SK-N-DZ (cell line): ENCODE measurements at places on chromosomes 6 and 20.

- no peak for DNase-seq
Observed at GRCh38 chr20:43102394-43102793, 87.3 kb downstream of the PTPRT start.

- DNase-seq, result no peak
Observed at GRCh38 chr6:167054987-167055386, 55.8 kb downstream of the CEP43 start.

GRCh38 chr6:11428895-11429294 is 108.7 kb upstream of the TMEM170B start:
- no peak for DNase-seq

GRCh38 chr6:141675957-141676356 is 456.8 kb upstream of the GJE1 start:
- DNase-seq, result no peak

- no peak for DNase-seq
Observed at GRCh38 chr6:31479151-31479932, 18.6 kb upstream of the MICB start.

DNA sequence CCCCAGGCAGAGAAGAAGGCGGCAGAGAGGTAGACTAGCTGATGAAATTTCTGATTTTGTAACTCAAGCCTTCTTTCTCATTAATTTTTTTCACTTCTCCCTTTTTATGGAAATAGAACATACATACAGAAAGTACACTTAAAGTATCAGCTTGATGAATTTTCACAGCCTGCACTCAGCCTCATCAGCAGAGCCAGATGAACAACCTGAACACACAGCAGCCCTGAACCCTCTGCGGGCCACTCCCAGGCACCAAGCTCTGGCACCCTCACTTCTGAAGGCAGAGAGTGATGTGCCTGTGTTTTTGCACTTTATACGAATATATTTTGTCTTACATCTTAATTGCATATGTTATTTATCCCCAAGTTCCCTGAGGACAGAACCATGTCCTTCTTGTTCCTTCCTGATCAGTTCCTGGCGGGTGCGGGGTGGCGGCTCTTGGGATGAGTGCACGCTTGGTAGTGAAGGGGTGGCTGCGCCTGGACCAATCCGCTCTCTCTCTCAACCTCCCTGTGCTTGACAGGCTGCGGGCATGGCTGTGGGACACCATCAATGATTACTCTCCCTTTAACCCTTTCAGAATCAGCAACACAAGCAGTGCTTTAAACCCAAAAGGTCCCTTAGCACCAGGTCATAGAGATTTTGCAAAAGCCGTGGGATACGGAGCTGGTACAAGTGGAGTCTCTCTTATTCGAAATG is 34.8 kb upstream of the AFDN start:
- no peak for DNase-seq

GRCh38 chr6:43308101-43308989 is at the start of gene CRIP3:
Gene CRIP3 (minus strand): TSS chr6:43308826. CDS start chr6:43308792, 34 bp downstream.
- DNase-seq, result peak; percentile 65

DNA sequence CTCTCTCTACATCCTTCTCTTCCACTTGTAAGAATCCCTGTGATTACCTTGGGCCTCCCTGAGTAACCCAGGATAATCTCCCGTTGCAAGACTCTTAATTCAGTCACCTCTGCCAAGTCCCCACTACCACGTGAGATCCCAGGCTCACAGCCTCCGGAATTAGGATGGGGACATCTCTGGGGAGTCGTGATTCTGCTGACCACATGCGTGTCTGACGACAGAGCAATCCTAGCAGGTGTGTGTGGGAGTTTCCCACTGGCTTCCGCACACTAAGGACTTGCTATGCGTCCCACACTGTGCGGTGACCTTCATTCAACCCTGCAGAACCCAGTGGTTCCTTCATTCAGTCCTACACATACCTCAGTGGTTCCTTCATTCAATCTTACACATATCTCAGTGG is 11.9 kb downstream of the CDH4 start:
- DNase-seq, result no peak

DNA sequence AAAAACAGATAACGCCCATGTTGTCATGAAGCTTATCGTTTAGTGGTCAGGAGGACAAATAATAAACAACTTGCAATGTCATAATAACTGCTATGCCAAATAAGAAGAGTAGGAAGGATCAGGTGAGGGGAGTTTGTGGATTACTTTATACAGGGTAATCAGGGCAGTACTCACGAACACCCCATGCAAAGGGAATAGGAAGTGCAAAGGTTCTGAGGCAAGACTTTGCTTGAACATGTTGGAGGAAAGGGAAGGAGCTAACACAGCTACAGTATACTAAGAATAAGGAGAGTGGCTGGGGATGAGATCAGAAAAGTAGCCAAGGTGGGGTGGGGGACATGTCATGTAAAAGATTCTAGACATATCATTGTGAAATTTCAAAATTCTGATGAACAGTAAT is 292.0 kb upstream of the RUNX2 start:
- no peak for DNase-seq

GRCh38 chr20:50478162-50478990 is 31.8 kb upstream of the PTPN1 start:
- DNase-seq, result peak; percentile 65

DNA sequence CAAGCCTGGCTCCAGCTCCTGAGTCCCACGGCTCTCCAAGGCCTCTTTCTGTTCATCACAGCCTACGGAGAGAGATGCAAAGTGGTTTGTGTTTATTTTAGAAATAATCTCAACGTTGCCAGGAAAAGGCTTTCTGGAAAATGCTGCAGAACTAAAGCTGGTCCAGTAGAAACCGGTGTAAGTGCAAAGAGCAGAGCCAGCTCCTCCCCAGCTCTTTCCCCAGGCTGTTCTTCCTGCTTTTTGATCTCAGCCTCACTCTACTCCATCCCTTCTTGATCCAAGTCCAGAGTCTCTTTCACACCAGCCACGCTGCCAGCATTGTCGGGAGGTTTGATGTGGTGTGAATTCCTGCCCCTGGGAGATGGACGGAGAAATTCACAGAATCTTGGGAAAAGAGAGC is 69.8 kb downstream of the TMEM170B start:
- no peak for DNase-seq

DNA sequence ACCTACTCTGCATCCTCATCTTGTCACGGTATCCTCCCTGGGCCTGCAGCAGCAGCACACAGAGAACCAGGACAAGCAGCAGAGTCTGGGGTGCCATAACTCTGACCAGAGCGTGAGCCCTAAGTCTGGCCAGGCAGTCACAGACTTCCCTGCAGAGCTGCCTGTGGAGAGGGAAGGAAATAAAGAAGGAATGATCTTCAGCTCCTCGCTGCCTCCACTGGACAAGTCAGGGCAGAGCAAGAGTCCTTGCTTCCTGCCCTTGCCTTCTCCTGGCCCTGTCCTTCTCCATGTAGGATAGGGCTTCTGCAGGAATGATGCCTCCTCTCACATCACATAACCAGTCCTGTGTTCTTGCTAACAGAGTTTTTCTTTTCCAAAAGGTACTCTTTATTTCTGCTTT is 15.9 kb upstream of the WFDC11 start:
- DNase-seq, result no peak

DNA sequence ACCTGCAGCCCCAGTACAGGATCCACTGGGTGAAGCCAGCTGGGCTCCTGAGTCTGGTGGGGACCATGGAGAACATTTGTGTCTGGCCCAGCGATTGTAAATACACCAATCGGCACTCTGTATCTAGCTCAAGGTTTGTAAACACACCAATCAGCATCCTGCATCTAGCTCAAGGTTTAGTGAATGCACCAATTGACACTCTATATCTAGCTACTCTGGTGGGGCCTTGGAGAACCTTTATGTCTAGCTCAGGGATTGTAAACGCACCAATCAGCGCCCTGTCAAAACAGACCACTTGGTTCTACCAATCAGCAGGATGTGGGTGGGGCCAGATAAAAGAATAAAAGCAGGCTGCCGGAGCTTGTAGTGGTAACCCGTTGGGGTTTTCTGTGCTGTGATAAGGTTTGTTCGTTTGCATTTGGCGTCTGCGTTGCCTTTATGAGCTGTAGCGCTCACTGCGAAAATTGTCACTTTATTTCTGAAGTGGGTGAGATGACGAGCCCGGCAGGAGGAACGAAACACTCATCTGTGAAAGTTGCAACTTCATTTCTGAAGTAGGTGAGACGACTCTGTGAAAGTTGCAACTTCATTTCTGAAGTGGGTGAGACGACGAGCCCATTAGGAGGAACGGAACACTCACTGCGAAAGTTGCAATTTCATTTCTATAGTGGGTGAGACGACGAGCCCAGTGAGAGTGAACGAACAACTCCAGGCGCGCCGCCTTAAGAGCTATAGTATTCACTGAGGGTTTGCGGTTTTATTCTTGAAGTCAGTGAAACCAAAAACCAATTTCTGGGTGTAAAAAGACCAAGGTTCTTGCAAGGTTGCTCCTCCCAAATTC is 31.1 kb downstream of the SERPINB6 start:
- DNase-seq, result no peak

- no peak for DNase-seq
Observed at GRCh38 chr20:21570285-21570992, 56.6 kb upstream of the NKX2-2 start.

DNA sequence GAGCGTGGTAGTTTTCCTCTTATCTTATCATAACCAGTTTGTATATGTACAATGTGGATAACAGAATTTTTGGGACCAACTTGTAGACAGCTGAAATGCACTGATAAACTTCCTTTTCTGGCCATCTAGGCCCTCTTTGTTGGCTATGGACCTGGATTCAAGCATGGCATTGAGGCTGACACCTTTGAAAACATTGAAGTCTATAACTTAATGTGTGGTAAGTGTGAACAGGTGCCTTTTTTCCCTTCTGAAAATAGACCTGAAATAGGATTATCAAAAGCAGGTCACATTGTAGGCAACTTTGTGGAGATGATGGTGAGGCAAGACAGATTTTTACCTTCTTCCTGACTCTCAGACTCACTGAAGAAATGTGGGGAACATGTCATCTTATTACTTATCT is 67.8 kb downstream of the ENPP1 start:
- no peak for DNase-seq

GRCh38 chr6:21167790-21168189 is 425.8 kb upstream of the SOX4 start:
- no peak for DNase-seq

- DNase-seq, result no peak
Observed at GRCh38 chr6:13559251-13559650, 15.2 kb upstream of the SIRT5 start.

GRCh38 chr6:117545161-117545595 is 57.1 kb downstream of the GOPC start:
- no peak for DNase-seq

- no peak for DNase-seq
Observed at GRCh38 chr6:113719064-113719463, 138.1 kb upstream of the MARCKS start.
